Cardiac muscle cell (in vitro differentiated cells and primary cell): ENCODE measurements at places on chromosomes 3 and 15. TPM values are rescaled to one million over a fixed set of nuclear protein-coding genes. Genes with fewer than 3 reads are reported as not detected.

The KNG1 gene
- total RNA-seq: not detected in 2 replicates

The FOXL2NB gene
- 0.11 TPM in 1 of 2 replicates, not detected in the other for total RNA-seq

DNA sequence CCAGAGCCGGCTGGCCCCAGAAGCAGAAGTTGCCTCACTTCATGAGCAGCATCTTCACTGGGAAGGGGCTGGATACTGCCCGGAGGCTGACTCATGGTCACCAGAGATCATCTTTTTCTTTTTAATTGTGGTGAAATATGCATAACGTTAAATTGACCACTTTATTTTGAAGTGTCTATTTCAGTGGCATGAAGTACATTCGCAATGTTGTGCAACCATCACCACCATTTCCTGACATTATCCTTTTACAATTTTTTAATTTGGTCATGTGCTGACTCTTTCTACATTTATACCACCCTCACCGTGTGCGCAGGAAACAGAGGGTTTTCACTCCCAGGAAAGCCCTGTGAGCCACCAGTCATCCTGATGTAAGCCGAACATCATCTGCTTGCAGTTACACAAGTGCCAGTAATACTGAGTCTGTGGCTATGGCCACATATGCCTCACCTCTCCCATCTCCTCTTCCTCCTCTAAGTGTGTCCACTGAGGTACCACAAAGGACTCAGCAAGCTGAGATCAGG is 51.6 kb upstream of the ABHD17C start:
- H3K4me1 ChIP-seq: no peaks in the 10 kb centered on the region
- H3K27me3 ChIP-seq: no peaks in the 10 kb centered on the region
- no peak overlapping the region for H3K27ac ChIP-seq
- H3K4me3 ChIP-seq: no peak overlapping the region
- peak; percentile 54 for DNase-seq
- no peaks in the 10 kb centered on the region for H3K36me3 ChIP-seq

The GOLGA8G gene
- total RNA-seq: 0.15 TPM in 1 of 2 replicates, not detected in the other

DNA sequence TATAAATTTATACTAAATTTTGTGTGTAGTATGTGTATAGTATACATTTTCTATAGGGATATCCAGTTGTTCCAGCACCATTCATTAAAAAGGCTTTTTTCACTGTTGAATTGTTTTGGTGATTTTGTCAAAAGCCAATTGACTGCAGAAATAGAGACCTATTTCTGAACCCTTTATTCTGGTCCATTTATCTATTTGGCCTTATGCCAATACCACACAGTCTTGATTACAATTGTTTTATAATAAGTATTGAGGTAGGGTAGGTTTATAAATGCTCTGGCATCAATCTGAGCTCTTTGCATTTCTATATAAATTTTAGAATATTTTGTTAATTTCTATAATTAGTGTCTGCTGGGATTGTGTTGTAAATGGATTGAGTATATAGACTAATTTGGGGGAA is 6.5 kb upstream of the OPA1 start:
- H3K4me3 ChIP-seq: no peak overlapping the region
- no peaks in the 10 kb centered on the region for H3K36me3 ChIP-seq
- no peaks in the 10 kb centered on the region for H3K27me3 ChIP-seq
- H3K4me1 ChIP-seq: no peaks in the 10 kb centered on the region
- no peak for DNase-seq

The VPS8 gene
- total RNA-seq: 45.3 and 47.1 TPM in 2 replicates

- H3K4me1 ChIP-seq: no peaks in the 10 kb centered on the region
- H3K27ac ChIP-seq: no peak overlapping the region
- no peaks in the 10 kb centered on the region for H3K27me3 ChIP-seq
- no peak for DNase-seq
- H3K36me3 ChIP-seq: no peaks in the 10 kb centered on the region
These were observed 80.7 kb downstream of the CHST2 start for GRCh38 chr3:143200001-143200924.

DNA sequence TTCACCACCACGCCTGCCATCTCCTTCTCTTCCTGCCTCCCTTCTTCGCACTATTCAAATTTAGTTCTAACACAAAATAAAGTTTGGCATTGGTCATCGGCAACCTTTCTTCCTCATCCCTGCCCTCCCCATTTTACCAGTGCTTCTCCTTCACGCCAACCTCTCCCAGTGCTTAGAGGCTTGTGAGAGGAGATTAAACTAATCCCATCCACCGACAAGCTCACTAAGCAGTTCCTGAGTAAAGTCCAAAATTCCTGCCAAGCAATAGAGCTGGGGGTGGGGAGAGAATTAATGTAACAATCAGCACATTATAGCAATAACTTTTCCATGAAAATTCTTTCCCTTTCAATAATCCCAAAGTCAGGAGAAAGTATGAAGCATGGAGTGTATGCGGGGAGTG is 157.4 kb upstream of the GMNC start:
- no peaks in the 10 kb centered on the region for H3K4me1 ChIP-seq
- no peaks in the 10 kb centered on the region for H3K27me3 ChIP-seq
- no peak for DNase-seq
- no peak overlapping the region for H3K27ac ChIP-seq
- H3K36me3 ChIP-seq: no peaks in the 10 kb centered on the region
